ENCODE measurements at places on chromosomes 5 and 9. TPM values are rescaled to one million over a fixed set of nuclear protein-coding genes. Genes with fewer than 3 reads are reported as not detected.

- DNase-seq = no peak
Measured at GRCh38 chr5:88503041-88503345, 234.3 kb upstream of the TMEM161B start.

DNA sequence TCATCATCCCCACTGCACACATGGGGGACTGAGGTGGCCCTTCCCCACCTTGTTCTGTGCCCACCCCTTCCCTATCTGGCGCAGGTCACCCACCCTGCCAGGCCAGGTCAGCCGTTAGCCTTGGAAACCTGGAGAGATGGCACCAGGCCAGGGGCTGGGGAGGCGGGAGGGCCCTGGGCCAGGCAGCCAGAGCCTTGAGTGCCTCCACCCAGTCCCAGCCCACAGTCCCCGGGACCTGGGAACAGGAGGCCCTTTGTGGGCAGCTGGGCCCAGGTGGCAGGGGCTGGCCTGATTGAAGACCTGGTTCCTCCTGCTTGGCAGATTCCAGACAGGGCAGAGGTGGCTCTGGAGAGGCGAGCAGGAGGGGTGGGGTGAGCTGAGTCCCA lies 70.6 kb downstream of the LRSAM1 start:
- DNase-seq = no peak

- DNase-seq = no peak
Measured at GRCh38 chr9:109990541-109990940, 210.5 kb downstream of the PALM2AKAP2 start.

- DNase-seq = no peak
Measured at GRCh38 chr5:94761786-94762185, 143.3 kb downstream of the SLF1 start.

- DNase-seq = no peak
Measured at GRCh38 chr5:54533541-54534190, 16.1 kb downstream of the SNX18 start.

SPINK6 gene
- total RNA-seq = not detected

GRCh38 chr5:144812763-144813162 lies 642.1 kb downstream of the KCTD16 start:
- no peak for DNase-seq

CRHBP gene
- total RNA-seq = not detected
